ENCODE measurements at places on chromosomes 3 and 15.
A peak's percentile ranks its signal among the peaks of the same experiment; 100 is the strongest.

GRCh38 chr15:67862750-67863441 is 23.1 kb upstream of the RNU6-1 start:
- DNase-seq: no peak

GRCh38 chr15:50500352-50500751 is 46.1 kb downstream of the USP50 start:
- no peak for DNase-seq

GRCh38 chr3:178325330-178325729 is 210.9 kb upstream of the KCNMB2 start:
- DNase-seq: peak; percentile 70

DNA sequence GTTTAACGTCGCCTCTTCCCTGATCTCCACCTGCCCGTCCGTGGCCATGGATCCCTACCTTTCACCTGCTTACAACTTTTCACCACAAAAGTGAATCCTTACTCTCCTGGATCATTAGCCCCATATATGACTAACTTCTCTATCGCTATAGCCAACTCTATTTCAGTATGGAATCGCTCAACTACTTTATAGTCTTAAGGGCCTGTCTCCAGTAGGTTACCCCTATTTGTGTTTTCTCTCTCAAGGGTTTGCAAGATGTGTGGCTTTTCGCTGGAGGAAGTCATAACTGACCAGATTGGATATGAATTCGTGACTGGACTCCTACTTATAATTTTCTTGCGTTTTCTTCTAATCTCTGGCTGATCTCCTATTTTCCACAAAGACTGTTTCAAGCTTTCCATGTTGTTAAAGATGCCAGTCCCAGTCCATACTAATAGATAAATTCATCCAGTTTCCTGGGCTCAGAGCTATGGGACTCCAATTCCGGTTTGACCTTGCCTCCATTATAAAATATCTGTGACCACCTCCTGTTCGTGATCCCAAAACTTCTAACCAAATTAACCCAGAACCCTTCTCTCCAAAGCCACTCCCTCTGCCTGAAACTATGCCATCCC is 1.3 kb upstream of the STAG1 start:
- no peak for DNase-seq

Measured in fibroblast of skin of back (primary cell).